Stimulated activated CD8-positive, alpha-beta memory T cell treated with anti-CD3 and anti-CD28 coated beads, Interleukin-7, amount 100 ng/mL, for 48 hours (primary cell): ENCODE measurements at places on chromosomes 11 and 22.

DNA sequence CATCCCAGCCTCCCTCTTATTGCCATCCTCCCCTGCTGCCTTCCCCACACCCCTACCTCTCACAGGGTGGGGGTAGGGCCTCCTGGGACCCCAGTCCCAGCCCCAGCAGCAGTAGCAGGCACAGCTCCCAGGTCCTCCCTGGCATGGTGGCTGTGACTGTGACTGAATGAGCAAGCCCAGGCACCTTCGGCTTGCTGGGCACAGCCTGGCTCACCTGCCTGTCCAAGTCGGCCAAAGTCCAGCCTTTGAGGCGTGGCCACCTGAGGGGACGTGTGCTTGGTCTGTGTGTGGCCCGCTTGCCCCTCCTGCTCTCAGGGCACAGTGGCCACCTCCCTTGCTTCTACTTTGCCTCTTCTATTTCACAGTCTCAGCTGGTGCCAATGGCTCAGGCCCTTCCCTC is at the start of gene TREH:
Gene TREH (minus strand): TSS at position 168 of the 400 bp plus-strand sequence. CDS start 23 bp downstream, at position 145.
- no peak for DNase-seq

- DNase-seq, result no peak
Observed at GRCh38 chr11:8382436-8383053, 118.9 kb upstream of the LMO1 start.

DNA sequence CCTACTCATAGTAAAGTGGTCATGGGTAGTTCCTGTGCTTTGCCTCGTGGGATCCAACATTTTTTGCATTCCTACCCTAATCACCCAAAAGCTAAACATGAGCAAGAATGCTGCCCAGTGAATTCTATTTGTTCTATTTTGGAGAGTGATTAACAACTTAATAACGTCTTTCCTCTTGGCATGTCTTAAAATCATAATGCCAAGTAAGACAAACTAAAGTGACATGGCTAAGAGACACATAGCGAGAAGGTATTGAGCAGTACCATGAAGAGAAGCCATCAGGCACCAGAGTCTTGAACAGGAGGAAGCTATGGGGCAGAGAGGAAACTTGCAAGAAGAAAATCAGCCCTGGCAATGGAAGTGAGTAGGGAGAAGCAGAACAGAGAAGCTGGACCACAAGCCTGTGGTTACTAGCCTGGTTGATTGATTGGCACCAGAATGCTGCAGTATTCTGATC is 32.0 kb downstream of the EXPH5 start:
- no peak for DNase-seq

GRCh38 chr11:108732395-108732794 is 67.5 kb downstream of the DDX10 start:
- no peak for DNase-seq

DNA sequence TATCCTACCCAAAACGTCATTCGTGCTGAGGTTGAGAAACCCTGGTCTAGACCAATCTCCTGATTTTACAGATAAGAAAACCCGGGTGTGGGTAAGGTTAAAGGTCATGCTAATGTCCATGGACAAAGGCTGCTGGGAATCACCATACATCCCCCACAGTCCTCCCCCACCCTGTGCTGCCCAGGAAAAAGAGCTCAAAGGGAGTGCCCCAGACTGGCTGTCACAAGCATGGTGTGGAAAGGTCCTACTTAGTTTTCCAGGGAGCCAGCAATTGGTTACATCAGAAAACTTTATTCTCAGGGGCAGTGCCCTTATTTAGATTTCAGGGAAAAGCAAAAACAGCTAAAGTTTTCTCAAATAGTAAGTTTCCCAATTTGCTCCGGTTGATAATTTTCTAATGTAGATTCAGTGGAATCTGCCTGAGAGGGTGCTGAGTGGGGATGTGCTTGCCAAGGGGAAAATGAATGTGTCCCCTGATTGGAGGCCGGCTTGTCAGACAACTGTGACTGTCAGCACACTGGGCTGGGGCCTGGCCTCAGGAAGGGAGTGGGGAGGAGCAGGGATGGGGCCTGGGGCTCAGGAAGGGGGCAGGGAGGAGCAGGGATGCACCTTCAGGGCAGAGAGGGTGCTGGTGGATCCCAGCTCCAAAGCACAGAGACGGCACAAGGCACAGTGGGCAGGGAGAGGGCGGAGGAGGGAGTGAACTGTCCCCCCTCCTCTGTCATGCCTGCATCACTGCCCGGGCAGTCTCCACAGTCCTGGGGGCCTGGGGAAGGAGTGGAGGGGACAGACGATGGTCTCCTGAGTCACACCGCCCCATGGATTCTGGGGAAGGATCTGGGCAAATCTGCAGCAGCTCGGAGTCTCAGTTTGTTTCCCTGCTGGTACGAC is 263.6 kb downstream of the KIRREL3 start:
- DNase-seq, result no peak

DNA sequence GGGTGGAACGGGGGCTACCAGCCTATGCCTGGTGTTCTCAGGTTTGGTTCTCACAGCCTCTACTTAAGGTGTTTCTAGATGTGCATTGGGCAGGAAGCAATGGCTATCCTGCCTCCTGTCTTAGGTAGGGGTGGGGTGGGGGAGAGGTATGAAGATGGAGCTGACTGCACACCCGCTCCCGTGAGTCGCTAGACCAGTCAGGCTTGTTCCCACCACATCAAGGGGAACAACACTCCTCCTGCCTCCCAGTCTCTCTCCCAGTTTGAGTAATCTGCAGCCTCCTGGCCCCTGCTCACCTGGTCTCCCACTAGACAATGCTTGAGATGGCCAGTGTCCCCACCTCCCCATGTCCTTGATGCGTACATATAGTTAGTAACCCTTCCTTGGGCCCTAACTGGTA is 79.3 kb upstream of the TENM4 start:
- DNase-seq, result no peak
